ENCODE measurements at places on chromosomes 6 and 20. TPM values are rescaled to one million over a fixed set of nuclear protein-coding genes. Genes with fewer than 3 reads are reported as not detected.
A peak's percentile ranks its signal among the peaks of the same experiment; 100 is the strongest.

HEY2 gene
- 0.22 TPM for total RNA-seq

- 0 out of 2 replicates have a peak, but pooled peaks cover 2% of the 10 kb centered on the region for H3K27me3 ChIP-seq
- no peaks in the 10 kb centered on the region for H3K4me1 ChIP-seq
Observed at GRCh38 chr6:71592643-71593042, 293.7 kb upstream of the RIMS1 start.

SLC32A1 gene
- not detected for total RNA-seq

GRCh38 chr6:167778497-167779128 lies 48.1 kb upstream of the AFDN start:
- H3K27me3 ChIP-seq = peaks cover 19% of the 10 kb centered on the region
- no peak overlapping the region for H3K27ac ChIP-seq
- H3K4me1 ChIP-seq = no peaks in the 10 kb centered on the region
- H3K4me3 ChIP-seq = no peak overlapping the region

GRCh38 chr6:106470316-106470715 lies 109.8 kb downstream of the CRYBG1 start:
- no peak for DNase-seq
- no peaks in the 10 kb centered on the region for H3K4me1 ChIP-seq
- no peaks in the 10 kb centered on the region for H3K36me3 ChIP-seq

DNA sequence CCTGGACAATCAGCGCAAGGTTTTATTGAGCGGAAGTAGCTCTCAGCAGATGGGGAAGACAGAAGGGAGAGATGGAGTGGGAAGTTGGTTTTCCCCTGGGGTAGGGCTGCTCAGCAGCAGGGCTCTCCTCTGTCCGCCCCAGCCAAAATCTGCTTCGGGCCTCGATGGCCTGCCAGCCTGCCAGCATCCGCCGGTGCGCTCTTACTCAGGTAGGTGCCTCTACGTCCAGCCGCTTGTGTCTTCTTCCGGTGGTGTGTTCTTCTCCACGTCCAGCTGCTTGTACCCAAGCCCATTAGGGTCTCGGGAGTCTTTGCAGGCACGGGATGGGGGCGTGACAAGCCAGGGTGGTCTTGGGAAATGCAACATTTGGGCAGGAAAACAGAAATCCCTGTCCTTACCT lies 1340.0 kb upstream of the MAP3K7 start:
- no peaks in the 10 kb centered on the region for H3K4me1 ChIP-seq
- H3K27me3 ChIP-seq = no peaks in the 10 kb centered on the region
- no peak overlapping the region for H3K4me3 ChIP-seq
- no peak for DNase-seq

CRISP3 gene
- total RNA-seq = not detected

GRCh38 chr20:49759266-49759950 lies 45.7 kb upstream of the B4GALT5 start:
- DNase-seq = no peak
- H3K4me3 ChIP-seq = no peak overlapping the region
- no peaks in the 10 kb centered on the region for H3K4me1 ChIP-seq
- no peaks in the 10 kb centered on the region for H3K27me3 ChIP-seq

- H3K36me3 ChIP-seq = peaks cover 72% of the 10 kb centered on the region
- no peak for DNase-seq
- no peak overlapping the region for H3K4me3 ChIP-seq
- no peaks in the 10 kb centered on the region for H3K27me3 ChIP-seq
- no peak overlapping the region for H3K27ac ChIP-seq
- H3K4me1 ChIP-seq = no peaks in the 10 kb centered on the region
Observed at GRCh38 chr6:57329933-57330332, 12.5 kb downstream of the PRIM2 start.

VGLL2 gene
- 5.7 TPM for total RNA-seq

HLA-C gene
- 0.73 TPM for total RNA-seq

DNA sequence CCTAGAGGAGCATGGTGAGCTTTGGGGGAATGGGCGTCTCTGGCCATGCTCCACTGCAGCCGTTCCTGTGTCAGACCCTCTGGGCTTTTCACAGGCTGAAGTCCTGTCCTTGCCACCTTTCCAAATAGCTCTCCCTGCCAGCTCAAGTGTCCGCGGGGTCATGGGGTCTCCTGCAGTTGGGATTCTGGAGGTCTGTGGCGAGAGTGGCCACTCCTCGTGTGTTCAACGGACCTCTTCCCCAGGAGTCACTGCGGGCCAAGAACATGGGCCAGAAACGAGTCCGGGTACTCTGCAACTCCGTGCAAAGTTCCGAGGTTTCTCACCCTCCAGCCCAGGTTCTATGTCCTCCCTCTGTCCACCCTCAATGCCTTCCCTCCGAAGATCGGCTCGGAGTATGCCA lies 4.7 kb downstream of the OR2B3 start:
- H3K4me1 ChIP-seq = no peaks in the 10 kb centered on the region
- DNase-seq = no peak
- no peak overlapping the region for H3K4me3 ChIP-seq
- no peaks in the 10 kb centered on the region for H3K27me3 ChIP-seq
- H3K36me3 ChIP-seq = no peaks in the 10 kb centered on the region

USP49 gene
- total RNA-seq = 6.4 TPM

DNA sequence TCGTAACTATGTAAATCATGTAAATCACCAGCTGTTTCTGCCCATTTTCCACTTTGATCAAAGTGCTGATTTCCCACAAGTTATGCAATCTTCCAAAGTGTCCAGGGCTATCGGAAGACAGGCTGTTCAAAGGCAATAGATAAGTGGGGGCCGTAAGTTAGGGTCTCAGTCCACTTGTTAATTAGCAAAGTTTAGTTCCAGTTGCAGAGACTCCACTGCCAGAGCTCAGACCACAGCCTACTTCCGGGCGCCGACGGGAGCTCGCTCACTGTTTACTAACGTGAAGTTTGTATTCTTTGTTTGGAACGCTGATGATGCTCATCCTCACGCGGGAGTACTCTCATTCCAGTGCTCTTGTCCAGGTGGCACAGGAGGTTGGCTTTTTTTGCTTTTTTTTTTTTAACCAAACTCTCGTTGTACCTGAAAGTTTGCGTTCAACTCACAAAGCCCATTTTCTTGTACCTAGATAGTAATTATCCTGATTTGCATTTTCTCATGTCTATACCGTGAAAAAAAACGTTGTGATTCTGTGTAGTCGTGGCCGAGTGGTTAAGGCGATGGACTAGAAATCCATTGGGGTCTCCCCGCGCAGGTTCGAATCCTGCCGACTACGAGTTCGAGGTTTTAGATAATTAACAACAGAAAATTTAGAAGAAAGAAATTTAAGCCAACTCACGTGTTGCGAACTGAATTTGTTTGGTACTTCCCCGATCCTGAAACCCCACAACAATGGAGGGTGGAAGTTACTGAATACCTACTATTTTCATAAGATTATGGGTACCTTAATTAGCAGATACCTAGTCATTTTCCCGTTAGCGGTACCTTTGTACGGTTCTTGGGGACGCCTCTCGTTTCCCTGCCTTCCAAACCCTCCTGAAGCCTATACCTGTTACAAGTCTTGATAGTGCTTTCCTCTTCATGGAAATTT lies 29.9 kb upstream of the ZNF184 start:
- DNase-seq = peak; percentile 79
- H3K27me3 ChIP-seq = no peaks in the 10 kb centered on the region
- H3K27ac ChIP-seq = peak overlapping the region; percentile 50
- no peaks in the 10 kb centered on the region for H3K4me1 ChIP-seq

DNA sequence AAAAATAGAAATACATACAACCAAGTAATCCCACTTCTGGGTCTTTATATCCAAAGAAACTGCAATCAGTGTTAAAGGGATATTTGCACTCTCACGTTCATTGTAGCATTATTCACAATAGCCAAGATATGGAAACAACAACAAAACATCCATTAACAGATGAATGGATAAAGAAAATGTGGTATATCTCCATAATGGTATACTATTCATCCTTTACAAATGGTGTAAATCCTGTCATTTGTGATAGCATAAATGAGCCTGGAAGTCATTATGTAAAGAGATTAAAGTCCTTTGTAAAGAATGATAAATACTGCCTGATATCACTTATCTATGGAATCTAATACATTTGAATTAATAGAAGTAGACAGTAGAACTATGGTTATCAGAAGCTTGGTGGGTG lies 327.7 kb downstream of the UTRN start:
- no peaks in the 10 kb centered on the region for H3K4me1 ChIP-seq
- H3K36me3 ChIP-seq = no peaks in the 10 kb centered on the region
- no peak overlapping the region for H3K4me3 ChIP-seq
- H3K27me3 ChIP-seq = no peaks in the 10 kb centered on the region

- H3K27me3 ChIP-seq = no peaks in the 10 kb centered on the region
- H3K4me3 ChIP-seq = peak overlapping the region; percentile 33
- peaks cover 48% of the 10 kb centered on the region for H3K4me1 ChIP-seq
- H3K27ac ChIP-seq = peak overlapping the region; percentile 64
Observed at GRCh38 chr6:7150381-7151064, 42.8 kb downstream of the RREB1 start.

DNA sequence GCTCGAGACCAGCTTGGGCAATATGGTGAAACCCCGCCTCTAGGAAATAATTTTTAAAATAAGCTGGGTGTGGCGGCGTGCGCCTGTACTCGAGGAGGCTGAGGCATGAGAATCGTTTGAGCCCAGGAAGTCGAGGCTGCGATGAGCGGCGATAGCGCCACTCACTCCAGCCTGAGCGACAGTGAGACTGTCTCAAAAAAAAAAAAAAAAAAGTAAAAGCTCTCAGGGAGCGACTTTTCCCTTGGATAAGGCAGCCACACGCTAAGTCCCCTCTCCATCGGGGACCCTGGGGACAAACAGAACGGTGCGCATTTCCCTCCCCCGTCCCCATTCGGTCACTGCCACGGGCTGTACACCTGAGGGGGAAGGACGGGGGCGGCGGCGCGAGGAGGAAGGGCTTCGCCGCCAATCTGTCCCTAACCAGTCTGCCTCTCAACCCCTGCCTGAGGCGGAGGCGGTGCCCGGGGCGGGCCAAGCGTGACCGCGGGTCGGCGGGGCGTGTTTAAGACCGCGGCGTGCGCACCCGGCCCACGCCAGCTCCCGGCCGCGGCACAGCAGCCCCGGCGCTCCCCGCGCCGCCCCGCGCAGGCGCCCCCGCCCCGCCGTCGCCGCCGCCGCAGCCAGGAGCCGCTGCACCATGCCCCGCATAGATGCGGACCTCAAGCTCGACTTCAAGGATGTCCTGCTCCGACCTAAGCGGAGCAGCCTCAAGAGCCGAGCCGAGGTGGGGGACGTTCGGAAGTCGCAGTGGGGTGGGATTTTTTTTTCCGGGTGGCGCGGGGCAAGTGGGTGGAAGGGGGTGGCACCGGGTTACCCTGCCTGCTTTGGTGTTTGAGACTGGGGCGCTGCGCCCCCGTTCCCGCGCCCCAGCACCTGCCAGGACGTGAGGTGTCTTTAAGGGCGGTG lies at the start of gene GMPR:
Gene GMPR (plus strand): TSS at position 531 of the 906 bp plus-strand sequence. CDS start 107 bp downstream, at position 638.
- DNase-seq = peak; percentile 76
- peaks cover 17% of the 10 kb centered on the region for H3K4me1 ChIP-seq
- peak within 1 kb of the TSS; percentile 75 for H3K27ac ChIP-seq
- no peaks in the 10 kb centered on the region for H3K36me3 ChIP-seq
- H3K27me3 ChIP-seq = no peaks in the 10 kb centered on the region
- peak within 1 kb of the TSS; percentile 75 for H3K4me3 ChIP-seq

DNA sequence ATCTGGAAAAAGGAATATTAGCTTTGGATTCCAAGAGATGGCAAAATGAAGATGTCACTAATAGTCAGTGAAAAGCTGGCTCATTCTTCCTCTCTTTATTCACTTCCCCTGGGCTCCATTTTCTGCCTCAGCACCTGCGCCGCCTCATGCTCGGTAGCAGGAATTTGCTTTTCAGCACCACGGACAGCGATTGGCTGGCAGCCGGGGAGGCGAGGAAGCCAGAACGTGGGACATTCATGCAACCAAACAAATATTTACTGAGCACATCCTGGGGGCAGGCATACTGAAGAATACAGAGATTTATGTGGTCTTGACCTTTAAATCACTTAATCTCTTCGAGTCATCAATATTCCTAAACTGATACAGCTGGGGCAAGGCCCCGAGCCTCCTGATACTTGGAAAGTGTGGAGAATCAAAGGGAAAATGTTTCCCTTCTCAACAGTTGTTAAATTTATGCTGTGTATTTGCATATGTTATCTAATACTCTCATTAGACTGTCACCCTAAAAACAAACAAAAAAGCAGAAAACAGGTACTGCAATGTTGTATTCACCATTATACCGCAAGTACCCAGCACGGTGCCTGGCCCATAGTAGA lies 12.1 kb upstream of the PDYN start:
- no peaks in the 10 kb centered on the region for H3K36me3 ChIP-seq
- no peak overlapping the region for H3K27ac ChIP-seq
- no peaks in the 10 kb centered on the region for H3K4me1 ChIP-seq
- H3K27me3 ChIP-seq = no peaks in the 10 kb centered on the region
- no peak overlapping the region for H3K4me3 ChIP-seq

RING1 gene
- 16.4 TPM for total RNA-seq
